Activated CD8-positive, alpha-beta T cell treated with anti-CD3 and anti-CD28 coated beads, Interleukin-2, amount 10 ng/mL, durations not matched to agents 7 days and 5 days (primary cell): ENCODE measurements at places on chromosomes 7 and 10.
A peak's percentile ranks its signal among the peaks of the same experiment; 100 is the strongest.

DNA sequence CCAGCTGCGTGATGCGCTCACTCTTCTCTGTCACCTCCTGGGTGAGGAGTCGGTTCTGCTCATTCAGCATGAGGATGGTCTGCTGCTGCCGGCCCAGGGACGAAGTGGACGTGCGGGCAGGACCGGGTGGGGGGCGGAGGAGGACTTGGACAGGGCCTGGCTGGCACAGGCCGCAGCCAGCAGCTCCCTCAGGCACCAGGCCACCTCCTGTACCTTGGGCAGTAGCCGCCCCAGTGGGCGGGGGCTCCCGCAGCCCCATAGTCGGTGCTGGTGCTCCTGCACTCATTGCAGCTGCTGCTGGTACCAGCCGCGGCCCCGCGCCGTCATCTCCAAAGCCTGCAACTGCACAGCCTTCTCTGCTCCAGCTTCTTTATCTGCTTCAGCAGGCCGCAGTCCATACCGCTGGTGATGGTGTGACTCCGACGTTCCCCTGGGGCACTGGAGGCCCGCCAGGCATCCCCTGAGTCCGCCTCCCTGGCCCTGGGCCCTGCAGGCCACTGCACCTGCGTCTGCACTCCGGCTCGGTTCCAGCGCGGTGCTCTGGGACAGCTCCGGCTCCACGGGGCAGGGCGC, 884.9 kb upstream of the ZNF722 start:
- no peaks in the 10 kb centered on the region for H3K4me1 ChIP-seq
- H3K4me3 ChIP-seq: no peak overlapping the region
- no peak overlapping the region for H3K27ac ChIP-seq
- DNase-seq: no peak
- H3K36me3 ChIP-seq: no peaks in the 10 kb centered on the region
- no peaks in the 10 kb centered on the region for H3K27me3 ChIP-seq

DNA sequence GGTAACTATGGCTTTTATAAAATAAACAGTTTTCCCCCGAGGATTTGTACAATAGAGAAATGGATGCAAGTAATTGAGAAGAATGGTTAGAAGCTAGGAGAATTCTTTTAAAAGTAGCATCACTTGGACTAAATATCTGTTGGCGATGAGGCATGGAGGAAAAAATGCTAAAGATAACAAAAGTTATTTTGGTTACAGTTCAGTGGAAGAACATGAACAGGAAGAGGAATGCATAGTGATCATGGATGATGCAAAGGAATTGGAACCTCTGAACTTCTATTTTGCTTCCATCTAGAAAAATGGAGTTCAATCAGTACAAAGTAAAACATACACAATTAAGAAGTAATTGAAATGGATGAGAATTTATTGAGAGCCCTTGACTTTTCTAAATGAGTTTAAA, 32.9 kb downstream of the ENTPD1 start:
- DNase-seq: no peak
- H3K27ac ChIP-seq: no peak overlapping the region
- peaks cover 36% of the 10 kb centered on the region for H3K36me3 ChIP-seq
- H3K4me3 ChIP-seq: no peak overlapping the region
- H3K27me3 ChIP-seq: peaks cover 3% of the 10 kb centered on the region

- no peak for DNase-seq
- peaks cover 45% of the 10 kb centered on the region for H3K27me3 ChIP-seq
- no peak overlapping the region for H3K4me3 ChIP-seq
- H3K4me1 ChIP-seq: peaks cover 3% of the 10 kb centered on the region
- H3K27ac ChIP-seq: no peak overlapping the region
- no peaks in the 10 kb centered on the region for H3K36me3 ChIP-seq
Measured at GRCh38 chr7:149670288-149670687, 103.1 kb downstream of the ZNF467 start.

GRCh38 chr10:63574011-63574410, 52.8 kb downstream of the REEP3 start:
- no peaks in the 10 kb centered on the region for H3K27me3 ChIP-seq
- H3K4me1 ChIP-seq: peaks cover 12% of the 10 kb centered on the region
- H3K36me3 ChIP-seq: peaks cover 24% of the 10 kb centered on the region

GRCh38 chr7:131111081-131111576, 216.5 kb upstream of the MKLN1 start:
- H3K4me1 ChIP-seq: peaks cover 44% of the 10 kb centered on the region
- H3K4me3 ChIP-seq: peak overlapping the region; percentile 96
- H3K27me3 ChIP-seq: peaks cover 19% of the 10 kb centered on the region
- no peaks in the 10 kb centered on the region for H3K36me3 ChIP-seq

DNA sequence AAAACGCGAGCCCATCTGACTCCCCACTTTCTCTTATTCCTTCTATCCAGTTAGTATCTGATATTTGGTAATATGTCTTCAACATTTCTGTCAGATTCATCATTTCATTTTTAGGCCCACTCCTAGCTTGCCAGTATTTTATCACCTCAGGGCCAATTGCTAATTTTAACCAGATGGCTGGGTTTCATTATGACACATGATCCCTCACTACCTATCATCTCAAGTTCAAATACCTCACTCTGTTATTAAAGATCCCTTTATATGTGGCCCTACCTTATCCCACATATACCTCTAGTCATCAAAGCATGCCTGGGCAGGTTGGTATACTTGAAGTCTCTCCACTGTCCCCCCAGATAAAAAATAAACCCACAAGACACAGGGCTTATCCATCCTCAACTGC, 104.9 kb downstream of the RNLS start:
- no peak overlapping the region for H3K27ac ChIP-seq
- no peak for DNase-seq
- peaks cover 4% of the 10 kb centered on the region for H3K36me3 ChIP-seq
- peaks cover 6% of the 10 kb centered on the region for H3K27me3 ChIP-seq
- no peak overlapping the region for H3K4me3 ChIP-seq
- H3K4me1 ChIP-seq: no peaks in the 10 kb centered on the region

DNA sequence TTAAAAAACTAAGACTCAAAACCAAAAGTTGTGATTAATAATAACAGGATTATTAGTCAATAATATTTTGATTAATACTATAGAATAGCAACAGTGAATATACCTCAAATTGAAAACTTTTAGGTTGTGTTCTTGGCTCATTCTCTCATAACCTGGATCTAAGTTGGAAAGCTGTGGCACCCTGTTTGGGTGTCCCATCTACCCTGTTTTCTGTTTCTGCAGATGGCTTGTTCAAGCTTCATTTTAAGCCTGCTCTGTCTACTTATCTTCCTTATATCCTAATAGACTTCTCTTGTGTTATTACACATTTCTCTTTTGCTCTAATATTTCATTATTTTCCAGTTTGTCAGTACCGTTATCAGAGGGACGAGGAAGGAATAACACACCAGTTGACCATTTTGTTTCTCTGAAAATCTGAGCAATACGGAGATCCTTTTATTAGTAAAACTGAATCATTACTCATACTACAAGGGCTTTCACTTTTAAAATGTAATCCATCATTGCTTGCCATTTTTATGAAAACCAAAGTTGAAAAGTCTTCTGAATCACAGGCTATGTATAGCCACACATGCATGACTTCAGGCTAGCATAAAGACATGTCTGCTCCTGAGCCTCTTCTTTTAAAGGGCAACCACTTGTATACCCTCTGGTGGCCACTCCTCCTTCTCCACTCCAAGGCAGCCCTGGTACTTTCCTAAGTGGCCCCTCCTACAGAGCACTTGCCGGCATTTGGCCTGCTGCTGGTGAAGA, 22.3 kb downstream of the COX15 start:
- H3K27me3 ChIP-seq: no peaks in the 10 kb centered on the region
- peaks cover 27% of the 10 kb centered on the region for H3K36me3 ChIP-seq
- no peak for DNase-seq
- no peaks in the 10 kb centered on the region for H3K4me1 ChIP-seq

- peaks cover 51% of the 10 kb centered on the region for H3K36me3 ChIP-seq
- no peak overlapping the region for H3K4me3 ChIP-seq
- no peaks in the 10 kb centered on the region for H3K4me1 ChIP-seq
- no peak for DNase-seq
- H3K27me3 ChIP-seq: no peaks in the 10 kb centered on the region
Measured at GRCh38 chr10:97466755-97467154, 20.8 kb downstream of the ZDHHC16 start.

- H3K27ac ChIP-seq: no peak overlapping the region
- no peaks in the 10 kb centered on the region for H3K27me3 ChIP-seq
- H3K4me1 ChIP-seq: peaks cover 47% of the 10 kb centered on the region
- H3K36me3 ChIP-seq: peaks cover 19% of the 10 kb centered on the region
Measured at GRCh38 chr7:104980440-104980839, 33.6 kb upstream of the KMT2E start.

DNA sequence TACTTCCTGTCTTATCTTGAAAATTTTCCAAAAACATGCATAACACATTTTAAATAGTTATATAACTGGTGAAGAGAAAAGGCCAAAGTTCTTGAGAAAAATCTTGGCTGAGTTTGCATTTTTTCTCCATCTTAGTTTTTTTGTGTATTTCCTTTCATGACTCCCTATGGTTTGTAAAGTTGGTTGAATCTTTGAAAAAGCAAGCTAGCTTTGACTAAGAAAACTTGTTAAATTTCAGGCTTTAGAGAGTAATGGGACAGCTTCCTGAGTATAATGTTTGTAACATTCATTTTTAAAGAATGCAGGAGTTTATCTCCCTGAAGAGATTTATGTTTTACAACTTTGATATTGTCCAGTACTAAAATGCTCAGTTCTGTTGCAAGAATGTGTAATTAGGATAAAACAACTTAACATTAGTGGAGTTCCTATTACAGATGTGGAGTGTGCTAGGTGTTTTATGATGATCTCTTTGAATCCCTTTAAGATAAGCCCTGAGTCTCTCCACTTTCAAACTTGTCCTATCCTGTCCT, 11.1 kb upstream of the HERPUD2 start:
- no peak for DNase-seq
- H3K27ac ChIP-seq: no peak overlapping the region
- no peak overlapping the region for H3K4me3 ChIP-seq

- DNase-seq: no peak
- no peaks in the 10 kb centered on the region for H3K36me3 ChIP-seq
- peaks cover 3% of the 10 kb centered on the region for H3K4me1 ChIP-seq
- no peak overlapping the region for H3K4me3 ChIP-seq
- H3K27ac ChIP-seq: no peak overlapping the region
Measured at GRCh38 chr7:135334830-135335543, 101.3 kb downstream of the STRA8 start.

DNA sequence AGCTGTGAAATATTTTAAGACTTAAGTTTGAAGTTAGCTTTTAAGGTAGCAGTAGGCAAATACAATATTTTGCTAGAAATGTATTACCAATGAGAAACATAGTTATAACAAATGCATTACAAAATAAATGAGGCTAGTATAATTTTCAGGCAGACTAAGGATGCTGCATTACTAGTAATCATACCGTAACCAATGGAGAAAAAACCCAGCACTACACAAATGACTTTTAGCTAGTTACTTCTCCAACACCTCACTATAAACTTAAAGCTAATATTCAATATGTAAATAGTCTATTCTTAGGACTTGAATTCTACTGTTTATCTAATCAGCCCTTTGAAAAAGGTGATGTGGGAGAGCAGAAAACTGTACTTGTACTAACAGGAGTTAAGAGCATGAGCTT, 285.3 kb upstream of the KLF14 start:
- H3K4me3 ChIP-seq: no peak overlapping the region
- no peak overlapping the region for H3K27ac ChIP-seq
- H3K4me1 ChIP-seq: peaks cover 22% of the 10 kb centered on the region
- peaks cover 16% of the 10 kb centered on the region for H3K36me3 ChIP-seq

- no peaks in the 10 kb centered on the region for H3K4me1 ChIP-seq
- H3K27ac ChIP-seq: no peak overlapping the region
- H3K36me3 ChIP-seq: no peaks in the 10 kb centered on the region
- DNase-seq: no peak
- H3K4me3 ChIP-seq: no peak overlapping the region
- no peaks in the 10 kb centered on the region for H3K27me3 ChIP-seq
Measured at GRCh38 chr7:113374955-113375354, 256.6 kb upstream of the SMIM30 start.

GRCh38 chr7:128131731-128132130, 100.5 kb upstream of the LRRC4 start:
- no peak overlapping the region for H3K27ac ChIP-seq
- H3K4me3 ChIP-seq: no peak overlapping the region

GRCh38 chr7:112556633-112557032, 75.8 kb downstream of the LSMEM1 start:
- H3K27me3 ChIP-seq: no peaks in the 10 kb centered on the region
- H3K4me1 ChIP-seq: peaks cover 12% of the 10 kb centered on the region
- peak; percentile 29 for DNase-seq
- H3K4me3 ChIP-seq: no peak overlapping the region
- H3K36me3 ChIP-seq: no peaks in the 10 kb centered on the region

GRCh38 chr10:32298075-32298812, 48.7 kb downstream of the EPC1 start:
- H3K4me3 ChIP-seq: no peak overlapping the region
- H3K4me1 ChIP-seq: peaks cover 20% of the 10 kb centered on the region
- H3K27ac ChIP-seq: no peak overlapping the region
- peaks cover 29% of the 10 kb centered on the region for H3K36me3 ChIP-seq
- no peaks in the 10 kb centered on the region for H3K27me3 ChIP-seq

DNA sequence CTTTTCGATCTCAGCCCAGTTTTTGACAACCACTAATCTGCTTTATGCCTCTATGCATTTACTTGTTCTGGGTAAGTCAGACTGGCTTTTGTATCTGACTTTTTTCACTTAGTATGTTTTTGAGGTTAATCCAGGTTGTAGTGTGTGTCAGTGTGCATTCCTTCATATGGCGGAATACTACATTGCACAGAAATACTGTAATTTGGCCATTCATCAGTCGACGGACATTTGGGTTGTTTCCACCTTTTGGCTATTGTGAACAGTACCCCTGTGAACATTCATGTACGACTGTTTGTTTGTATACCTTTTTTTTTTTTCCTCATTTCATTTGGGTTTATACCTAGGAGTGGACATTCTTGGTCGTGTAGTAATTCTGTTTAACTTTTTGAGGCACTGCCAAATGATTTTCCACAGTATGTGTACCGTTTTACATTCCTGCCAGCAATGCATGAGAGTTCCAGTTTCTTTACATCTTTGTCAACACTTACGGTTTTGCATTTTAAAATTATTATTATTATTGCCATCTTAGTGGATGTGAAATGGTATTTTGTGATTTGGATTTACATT, 57.4 kb downstream of the MKLN1 start:
- no peak overlapping the region for H3K27ac ChIP-seq
- H3K36me3 ChIP-seq: peaks cover 16% of the 10 kb centered on the region
- H3K4me1 ChIP-seq: peaks cover 6% of the 10 kb centered on the region
- DNase-seq: no peak
- H3K4me3 ChIP-seq: no peak overlapping the region

GRCh38 chr10:125023255-125023654, 81.3 kb downstream of the ZRANB1 start:
- H3K27me3 ChIP-seq: peaks cover 7% of the 10 kb centered on the region
- H3K27ac ChIP-seq: no peak overlapping the region
- no peak for DNase-seq
- H3K4me1 ChIP-seq: no peaks in the 10 kb centered on the region

DNA sequence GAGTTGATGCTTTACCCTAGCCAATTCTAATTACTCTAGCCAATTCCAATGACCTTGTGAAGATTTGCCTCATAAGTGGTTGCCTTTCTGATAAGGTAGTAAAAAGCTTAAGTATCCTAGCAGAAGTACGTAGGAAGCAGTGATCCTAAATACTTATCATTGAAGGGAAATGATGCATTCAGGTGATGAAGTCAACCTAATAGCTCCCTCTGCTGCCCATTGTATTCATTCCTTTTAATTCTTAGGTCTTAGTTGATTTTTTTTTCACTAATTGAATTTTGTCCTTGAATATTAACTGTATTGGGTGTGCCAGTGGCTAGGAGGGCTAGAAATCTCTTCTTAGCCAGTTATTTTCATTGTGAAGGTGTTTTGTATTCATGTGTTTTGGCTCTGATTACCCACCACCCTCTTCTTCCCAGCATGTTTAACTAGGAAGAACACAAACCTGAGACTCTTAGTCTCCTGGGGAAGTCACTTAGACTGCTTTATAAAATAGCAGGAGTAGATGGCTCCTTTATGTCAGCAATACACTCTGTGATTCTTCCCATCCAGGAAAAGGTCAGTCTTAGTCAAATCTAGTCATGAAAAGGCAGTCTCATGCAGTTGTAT, 46.3 kb downstream of the PLEKHA8 start:
- no peaks in the 10 kb centered on the region for H3K27me3 ChIP-seq
- no peak for DNase-seq
- H3K27ac ChIP-seq: no peak overlapping the region
- H3K4me3 ChIP-seq: no peak overlapping the region
- H3K36me3 ChIP-seq: no peaks in the 10 kb centered on the region
